ENCODE measurements at places on chromosomes 7 and 10.

DNA sequence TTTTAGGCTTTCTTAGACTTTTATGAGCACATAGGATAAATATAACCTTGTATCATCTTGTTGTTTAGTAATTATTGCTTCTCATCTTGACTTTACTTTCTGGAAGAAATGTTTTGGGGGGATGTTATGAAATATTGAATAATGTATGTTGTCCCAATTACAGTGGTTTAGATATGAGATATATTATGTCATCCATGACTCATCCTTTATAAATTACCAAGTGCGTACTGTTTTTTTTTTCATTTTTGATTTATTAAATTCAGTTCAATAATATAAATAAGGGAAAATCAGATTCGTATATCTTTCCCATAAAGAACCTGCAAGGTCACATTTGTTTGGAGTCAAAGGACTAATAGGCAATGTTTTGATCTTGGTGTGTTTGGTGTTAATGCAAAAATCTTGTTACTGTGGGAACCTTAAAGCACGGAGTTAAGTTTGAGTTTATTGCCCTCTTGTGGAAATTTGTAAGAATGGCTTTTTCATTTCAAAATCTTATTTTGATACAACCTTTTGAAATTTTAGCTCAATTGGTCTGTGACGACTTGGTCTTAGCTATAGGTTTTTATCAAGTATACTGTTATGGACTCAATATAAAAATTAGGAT is 108.6 kb downstream of the SRI start:
- DNase-seq = no peak

GRCh38 chr7:36514289-36515243 is 124.9 kb downstream of the ANLN start:
- DNase-seq = no peak

GRCh38 chr7:19713676-19714075 is 4.8 kb upstream of the POLR1F start:
- peak; percentile 8 for DNase-seq

DNA sequence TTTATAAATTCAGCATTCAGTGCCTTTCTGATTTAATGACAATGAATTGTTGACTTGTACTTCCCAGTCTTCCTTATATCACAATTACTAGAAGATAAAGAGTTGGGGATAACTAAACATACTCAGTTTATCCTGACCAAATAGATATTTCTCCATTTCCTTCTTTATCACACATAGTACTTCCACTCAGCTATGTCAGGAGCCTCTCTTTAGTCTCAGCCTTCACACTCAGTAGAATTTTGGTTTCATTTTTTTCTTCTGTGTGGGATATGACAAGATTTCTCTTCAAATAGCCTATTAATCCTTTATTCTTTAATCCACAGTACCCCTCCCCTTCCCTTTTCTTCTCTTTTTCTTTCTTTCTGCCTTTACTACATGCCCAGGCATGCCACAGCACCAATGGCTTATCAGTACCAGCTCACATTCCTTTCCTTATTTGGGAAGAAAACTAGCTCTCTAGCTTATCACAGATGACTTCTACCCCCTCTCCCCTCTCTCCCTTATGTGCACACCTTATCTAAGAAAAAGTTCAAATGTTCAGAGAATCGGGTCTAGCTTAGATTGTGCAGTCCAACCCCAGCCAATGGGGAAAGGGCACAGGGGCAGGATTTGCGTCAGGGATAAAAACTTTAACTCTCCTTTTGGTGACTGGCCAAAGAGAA is 109.0 kb downstream of the PHF14 start:
- no peak for DNase-seq

- no peak for DNase-seq
These were observed 1034.7 kb downstream of the TYW1 start for GRCh38 chr7:68031180-68031943.

Measured in activated naive CD4-positive, alpha-beta T cell (primary cell).